Stimulated activated CD8-positive, alpha-beta memory T cell treated with anti-CD3 and anti-CD28 coated beads, Interleukin-7, amount 100 ng/mL, for 4 hours (primary cell): ENCODE measurements at places on chromosomes 5 and 9.

DNA sequence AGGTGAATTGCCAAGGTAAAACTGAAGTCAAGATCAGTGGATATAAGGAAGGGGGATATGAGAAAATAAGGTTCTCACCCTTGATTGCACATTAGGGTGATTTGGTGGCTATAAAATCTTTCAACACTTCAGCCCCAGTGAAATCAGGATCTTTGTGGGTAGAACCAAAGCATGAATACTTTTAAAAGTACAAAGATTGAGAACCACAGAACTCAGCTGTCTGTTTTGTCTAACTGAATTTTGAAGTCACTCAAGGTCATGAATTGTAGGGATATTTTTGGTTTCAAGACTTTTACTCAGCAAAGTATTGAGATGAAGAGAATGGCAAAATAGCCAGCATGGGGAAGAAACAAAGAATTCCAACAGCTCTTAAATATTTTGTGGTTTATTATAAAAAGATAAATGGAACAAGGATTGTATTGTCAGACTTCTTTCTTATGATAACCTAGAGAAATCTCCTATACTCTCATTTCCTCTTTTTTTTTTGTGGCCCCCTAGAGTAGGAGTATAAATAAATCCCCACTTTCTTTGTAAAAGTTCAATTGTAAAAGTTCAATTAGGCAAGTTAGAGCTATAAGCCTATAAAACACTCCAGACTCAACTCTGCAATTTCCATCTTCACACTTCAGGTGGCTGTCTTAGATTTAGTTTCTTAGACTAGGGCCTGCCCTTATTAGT, 272.9 kb downstream of the PDE4D start:
- no peak for DNase-seq

DNA sequence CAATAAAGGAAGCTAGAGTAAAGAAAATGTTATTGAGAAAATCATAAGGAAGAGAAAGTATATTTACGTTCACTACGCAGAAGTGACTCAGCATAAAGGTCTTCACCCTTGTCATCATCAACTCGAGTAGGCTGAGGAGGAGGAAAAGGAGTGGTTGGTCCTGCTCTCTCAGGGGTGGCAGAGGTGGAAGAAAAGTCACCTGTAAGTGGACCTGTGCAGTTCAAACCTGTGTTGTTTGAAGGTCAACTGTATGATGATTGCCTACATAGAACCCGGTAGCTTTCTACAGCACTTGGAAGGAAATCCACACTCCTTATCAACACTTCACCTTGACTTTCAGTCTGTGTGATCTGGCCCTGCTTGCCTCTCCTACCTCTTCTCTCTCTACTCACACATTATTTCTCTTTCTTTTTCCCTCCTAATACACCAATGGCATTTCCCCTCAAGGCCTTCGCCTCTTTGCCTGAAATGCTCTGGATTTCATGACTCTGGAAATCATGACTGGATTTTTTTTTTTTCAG, 109.3 kb upstream of the CPEB4 start:
- DNase-seq, result no peak

DNA sequence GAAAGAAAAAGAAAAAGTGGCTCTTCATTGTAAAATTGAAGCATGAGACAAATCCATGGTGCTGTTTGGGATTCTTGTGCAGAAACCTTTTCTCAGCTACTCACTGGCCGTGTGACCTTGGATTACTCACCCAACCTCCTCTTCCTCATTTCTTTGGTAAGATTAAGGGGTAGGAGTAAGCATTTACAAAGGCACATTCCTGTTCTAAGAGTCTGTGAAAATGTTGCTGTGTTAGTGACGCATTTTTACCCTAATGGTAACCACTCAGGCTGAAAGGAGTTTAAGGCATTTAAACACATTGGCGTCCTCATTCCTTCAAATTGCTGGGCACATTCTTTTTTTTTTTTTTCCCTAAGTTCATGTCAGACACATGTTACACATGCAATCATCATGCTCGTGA, 4.3 kb downstream of the RAI14 start:
- no peak for DNase-seq

- no peak for DNase-seq
Measured at GRCh38 chr5:85096421-85096820, 711.7 kb upstream of the EDIL3 start.

- no peak for DNase-seq
Measured at GRCh38 chr5:17929171-17929570, 294.9 kb downstream of the TAF11L14 start.

- no peak for DNase-seq
Measured at GRCh38 chr9:26735160-26735559, 157.4 kb downstream of the CAAP1 start.

GRCh38 chr9:2466703-2467102, 154.9 kb upstream of the VLDLR start:
- no peak for DNase-seq

GRCh38 chr5:167442922-167443321, 848.5 kb upstream of the WWC1 start:
- no peak for DNase-seq

- DNase-seq, result no peak
Measured at GRCh38 chr9:135353935-135354334, 125.6 kb upstream of the PPP1R26 start.

- no peak for DNase-seq
Measured at GRCh38 chr5:112554101-112554977, 135.3 kb upstream of the EPB41L4A start.

- DNase-seq, result no peak
Measured at GRCh38 chr5:135019314-135019713, 14.7 kb downstream of the PITX1 start.

DNA sequence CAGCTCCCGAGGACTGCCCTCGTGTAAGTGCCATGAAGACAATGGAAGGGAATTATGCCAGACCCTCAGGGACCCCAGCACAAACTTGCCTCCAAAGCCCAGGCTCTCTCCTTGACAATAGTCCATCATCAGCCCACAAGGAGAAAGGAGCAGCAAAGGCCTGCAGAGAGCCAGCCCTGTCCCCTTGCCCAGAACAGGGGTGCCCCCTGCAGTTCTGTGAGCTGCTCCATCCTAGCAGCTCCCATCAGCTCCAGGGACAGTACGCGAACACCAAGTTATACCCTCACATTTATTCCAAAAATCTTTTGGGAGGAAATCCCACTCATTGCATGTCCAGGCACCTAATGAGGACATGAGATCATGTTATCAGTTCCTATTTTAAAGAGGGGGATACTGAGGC, 11.1 kb downstream of the BARX1 start:
- no peak for DNase-seq

GRCh38 chr5:78162253-78162862, 132.1 kb downstream of the AP3B1 start:
- no peak for DNase-seq

GRCh38 chr9:77595426-77596095, 52.6 kb downstream of the GNA14 start:
- DNase-seq, result no peak

DNA sequence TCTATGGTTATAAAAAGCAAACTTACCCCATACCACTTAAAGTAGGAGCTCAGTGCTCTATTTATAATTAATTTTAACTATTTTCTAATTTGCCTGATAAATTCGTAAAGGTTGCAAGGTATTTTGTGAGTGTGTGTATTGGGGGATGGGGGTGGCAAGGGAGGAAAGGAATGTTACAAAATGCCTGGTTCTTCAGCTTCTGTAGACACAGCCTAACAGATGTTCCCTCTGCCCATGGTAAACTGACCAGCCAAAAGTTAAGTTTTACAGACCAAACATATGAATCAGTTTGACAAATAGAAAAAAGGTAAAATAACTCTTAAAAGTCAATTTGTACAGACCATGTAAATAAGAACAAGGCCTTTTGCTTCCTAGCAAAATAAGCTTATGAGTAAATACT, 232.6 kb downstream of the KIAA0825 start:
- no peak for DNase-seq

GRCh38 chr9:34501889-34502425, 20.8 kb downstream of the ENHO start:
- DNase-seq, result no peak

DNA sequence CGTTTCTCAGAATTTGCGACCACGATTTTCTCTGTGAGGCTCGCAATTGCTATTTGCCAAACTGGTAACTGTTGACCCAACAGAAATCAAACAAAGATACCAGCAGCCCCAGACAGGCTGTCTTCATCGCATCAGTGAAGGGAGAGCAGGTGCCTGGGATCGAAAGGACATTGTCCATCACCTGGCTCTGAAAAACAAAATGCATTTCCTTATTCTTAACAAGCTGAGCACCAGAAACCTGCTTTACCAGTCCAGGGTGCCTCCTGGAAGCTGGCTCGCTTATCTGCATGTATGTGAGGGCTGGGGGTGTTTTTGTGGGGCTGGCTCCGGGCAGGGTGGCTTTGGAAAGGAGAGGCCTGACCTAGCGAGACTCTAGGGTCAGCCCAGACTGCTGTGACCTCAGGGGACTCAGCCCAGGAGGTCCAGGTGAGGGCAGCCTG, 24.7 kb downstream of the WWC1 start:
- DNase-seq, result no peak
